Effector CD8-positive, alpha-beta T cell (primary cell): ENCODE measurements at places on chromosomes 6 and 20.

- no peak for DNase-seq
These were observed 58.0 kb upstream of the TFB1M start for GRCh38 chr6:155372256-155372655.

GRCh38 chr6:107757910-107758309, 66.2 kb downstream of the SCML4 start:
- DNase-seq = no peak

- DNase-seq = no peak
These were observed 44.3 kb downstream of the TPD52L1 start for GRCh38 chr6:125197795-125198269.

GRCh38 chr20:47533518-47534062, 31.9 kb downstream of the NCOA3 start:
- DNase-seq = no peak

- DNase-seq = no peak
These were observed 53.4 kb downstream of the PTCHD4 start for GRCh38 chr6:48057601-48058000.

- no peak for DNase-seq
These were observed 234.3 kb downstream of the PACRG start for GRCh38 chr6:162962093-162962492.

DNA sequence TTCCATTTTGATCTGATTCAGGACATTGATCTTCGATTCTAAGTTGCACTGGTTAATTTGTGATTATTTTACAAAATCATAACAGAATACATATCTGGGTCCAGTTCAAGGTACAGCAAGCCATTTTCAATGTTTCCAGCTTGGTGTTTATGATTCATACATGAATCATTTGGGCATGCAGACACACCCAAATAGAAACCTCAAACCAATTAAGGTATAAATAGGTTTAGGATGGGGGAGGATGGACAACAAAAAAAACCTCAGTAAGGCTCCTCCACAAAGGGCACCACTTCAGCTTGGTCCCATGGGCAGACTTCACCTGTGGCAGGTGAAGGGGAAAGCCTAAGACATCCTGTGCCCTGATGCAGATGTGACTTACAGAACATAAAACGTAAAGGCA, 192.7 kb downstream of the KHDC1L start:
- no peak for DNase-seq

DNA sequence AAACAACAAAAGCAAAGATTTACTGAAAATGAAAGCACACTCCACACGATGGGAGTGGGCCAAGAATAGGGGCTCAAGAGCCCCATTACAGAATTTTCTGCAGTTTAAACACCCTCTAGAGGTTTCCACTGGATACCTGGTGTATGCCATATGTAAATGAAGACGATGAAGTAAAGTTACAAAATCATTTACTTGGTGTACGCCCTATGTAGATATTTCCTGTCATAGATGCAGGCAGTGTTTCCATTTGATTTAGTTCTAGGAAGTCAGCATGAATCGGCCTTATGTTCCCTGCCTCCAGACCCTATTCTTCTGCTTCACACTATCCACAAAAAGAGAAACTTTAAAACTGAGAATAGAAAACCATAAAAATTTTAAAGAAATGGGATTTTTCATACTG, 404.4 kb upstream of the GJE1 start:
- DNase-seq = no peak

DNA sequence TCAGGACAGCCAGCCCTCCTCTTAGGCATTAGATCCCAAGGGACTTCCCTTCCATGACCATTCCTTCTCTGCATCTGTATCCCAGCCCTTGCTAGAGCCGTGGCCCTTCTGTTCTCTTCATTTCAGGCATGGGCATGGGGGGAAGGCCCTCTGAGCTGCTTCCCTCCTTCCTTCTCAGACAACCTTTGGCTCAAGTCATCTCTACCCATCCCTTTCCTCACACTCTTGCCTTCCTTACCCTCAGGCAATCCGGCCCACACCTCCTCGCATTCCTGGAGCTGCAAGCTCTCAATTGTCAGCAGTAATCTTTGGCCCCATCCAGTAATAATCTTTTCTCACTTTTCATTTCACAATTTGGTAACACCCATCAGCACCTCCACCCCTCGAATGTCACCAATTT, 426.9 kb upstream of the JARID2 start:
- DNase-seq = no peak

GRCh38 chr6:45420083-45420908, 42.6 kb upstream of the SUPT3H start:
- DNase-seq = peak; percentile 7

DNA sequence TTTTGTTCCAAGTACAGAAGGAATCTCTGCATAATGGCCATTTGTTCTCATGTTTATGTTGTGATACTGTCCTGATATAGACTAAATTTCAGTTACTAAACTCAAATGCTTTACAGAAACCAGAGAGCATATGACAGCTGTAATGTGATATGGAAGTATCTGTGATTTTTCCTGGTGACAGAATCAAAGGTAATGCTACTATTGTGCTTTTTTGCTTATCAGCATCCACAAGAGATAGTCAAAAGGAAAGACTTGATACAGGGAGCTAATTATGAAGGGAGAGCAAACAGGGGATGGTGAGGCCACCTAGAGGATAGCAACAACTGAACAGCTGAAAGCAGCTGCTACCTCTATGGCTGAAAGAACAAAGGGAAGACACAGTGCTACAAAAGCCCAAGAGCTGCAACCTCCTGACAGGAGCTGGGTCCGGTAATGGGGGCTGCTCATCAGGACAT, 181.4 kb downstream of the PHF3 start:
- DNase-seq = no peak

DNA sequence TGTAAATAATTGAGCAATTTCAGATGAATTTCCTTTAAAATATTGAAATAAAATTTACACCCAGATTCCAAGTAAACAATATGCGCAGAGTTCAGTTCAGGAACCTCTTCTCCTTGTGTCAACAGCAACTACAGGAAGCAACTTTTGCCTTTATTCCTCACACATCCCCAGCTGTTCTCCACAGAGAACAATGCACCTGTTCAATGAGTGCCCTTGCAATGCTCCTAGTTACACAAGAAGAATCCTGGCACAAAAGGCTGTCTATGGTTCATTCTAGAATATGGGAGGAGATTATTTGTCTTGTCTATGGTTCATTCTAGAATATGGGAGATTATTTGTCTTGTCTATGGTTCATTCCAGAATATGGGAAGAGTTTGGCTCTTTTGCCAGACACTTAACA, 454.9 kb downstream of the BTBD3 start:
- DNase-seq = no peak

- DNase-seq = peak; percentile 15
These were observed 4.2 kb downstream of the KCNK17 start for GRCh38 chr6:39309942-39310531.

DNA sequence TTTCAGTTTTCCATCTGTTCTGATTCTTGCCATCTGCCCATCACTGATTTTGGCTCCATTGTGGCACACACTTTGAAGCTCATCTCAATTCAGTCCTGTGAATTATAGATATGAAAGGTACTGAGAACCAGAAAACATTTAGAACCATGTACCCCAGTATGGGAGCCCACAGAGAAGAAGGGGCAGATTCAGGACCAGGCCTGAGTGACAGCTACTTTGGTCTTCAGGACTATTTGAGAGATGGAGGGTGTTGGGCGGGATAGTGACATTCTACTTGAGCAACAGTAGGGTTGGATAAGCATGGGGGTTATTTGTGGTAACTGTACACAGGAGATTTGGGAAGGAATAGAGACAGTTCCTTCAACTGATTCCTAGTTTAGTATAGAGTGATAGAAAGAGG, 259.2 kb upstream of the MANEA start:
- DNase-seq = no peak

- no peak for DNase-seq
These were observed 5.4 kb downstream of the EYA2 start for GRCh38 chr20:46900086-46900485.

DNA sequence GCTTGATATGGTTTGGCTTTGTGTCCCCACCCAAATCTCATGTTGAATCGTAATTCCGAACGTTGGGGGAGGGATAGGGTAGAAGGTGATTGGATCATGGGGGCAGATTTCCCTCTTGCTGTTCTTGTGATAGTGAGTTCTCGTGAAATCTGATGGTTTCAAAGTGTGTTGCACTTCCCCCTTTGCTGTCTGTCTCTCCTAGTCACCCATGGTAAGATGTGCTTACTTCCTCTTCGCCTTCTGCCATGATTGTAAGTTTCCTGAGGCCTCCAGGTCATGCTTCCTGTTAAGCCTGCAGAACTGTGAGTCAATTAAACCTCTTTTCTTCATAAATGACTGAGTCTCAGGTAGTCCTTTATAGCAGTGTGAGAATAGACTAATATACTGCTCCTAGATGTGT, 19.9 kb downstream of the PFDN4 start:
- DNase-seq = no peak

DNA sequence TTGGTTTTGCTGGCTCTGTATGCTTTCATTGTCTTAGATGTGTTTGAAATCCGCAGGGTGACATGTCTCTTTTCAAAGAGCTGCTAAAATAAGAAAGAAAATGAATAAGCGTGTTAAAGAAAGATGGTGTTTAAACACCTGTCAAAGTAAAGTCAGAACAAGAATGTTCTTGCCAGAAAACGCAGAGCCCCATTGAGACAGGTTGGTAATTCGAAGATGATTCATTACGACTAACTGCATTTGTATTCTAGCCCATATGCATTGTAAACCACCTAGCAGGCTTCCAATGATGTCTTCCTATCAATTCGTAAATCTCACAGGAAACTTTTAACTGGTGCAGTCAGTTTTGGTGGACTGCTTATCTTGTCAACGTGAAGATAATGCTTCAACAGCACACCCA, 16.8 kb downstream of the PHACTR2 start:
- no peak for DNase-seq

DNA sequence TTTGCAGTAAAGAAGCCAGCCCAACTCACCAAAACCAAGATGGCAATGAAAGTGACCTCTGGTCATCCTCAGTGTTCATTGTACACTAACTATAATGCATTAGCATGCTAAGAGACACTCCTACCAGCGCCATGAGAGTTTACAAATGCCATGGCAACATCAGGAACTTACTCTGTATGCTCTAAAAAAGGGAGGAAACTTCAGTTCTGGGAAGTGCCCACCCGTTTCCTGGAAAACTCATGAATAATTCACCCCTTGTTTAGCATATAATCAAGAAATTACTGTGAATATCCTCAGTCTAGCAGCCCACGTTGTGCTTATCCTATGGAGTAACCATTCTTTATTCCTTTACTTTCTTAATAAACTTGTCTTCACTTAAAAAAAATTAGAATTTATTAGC, 19.4 kb upstream of the TRERF1 start:
- DNase-seq = no peak

DNA sequence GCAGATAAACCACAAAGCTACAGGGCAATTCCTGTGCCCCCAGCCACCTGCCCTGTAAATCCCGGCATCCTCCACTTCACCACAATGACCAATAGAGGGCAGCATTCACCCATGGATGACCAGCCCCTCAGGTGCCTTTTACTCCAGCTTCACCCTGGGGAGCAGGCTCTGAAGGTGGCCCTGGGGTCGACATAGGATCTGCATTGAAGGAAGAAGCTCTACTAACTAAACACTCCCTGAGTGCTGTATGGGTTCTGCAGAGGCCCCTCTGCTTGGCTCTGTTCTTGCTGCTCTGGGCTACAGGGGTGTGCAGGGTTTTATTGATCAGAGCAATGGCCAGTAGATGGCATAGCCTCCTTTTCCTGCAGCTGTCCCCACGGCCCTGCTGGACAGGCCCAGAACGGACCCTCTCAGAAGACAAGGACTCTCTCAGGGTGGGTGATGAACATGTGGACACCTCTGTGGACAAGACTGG, 20.3 kb downstream of the CST4 start:
- no peak for DNase-seq

GRCh38 chr6:105785066-105785811, 300.9 kb upstream of the PRDM1 start:
- DNase-seq = no peak

DNA sequence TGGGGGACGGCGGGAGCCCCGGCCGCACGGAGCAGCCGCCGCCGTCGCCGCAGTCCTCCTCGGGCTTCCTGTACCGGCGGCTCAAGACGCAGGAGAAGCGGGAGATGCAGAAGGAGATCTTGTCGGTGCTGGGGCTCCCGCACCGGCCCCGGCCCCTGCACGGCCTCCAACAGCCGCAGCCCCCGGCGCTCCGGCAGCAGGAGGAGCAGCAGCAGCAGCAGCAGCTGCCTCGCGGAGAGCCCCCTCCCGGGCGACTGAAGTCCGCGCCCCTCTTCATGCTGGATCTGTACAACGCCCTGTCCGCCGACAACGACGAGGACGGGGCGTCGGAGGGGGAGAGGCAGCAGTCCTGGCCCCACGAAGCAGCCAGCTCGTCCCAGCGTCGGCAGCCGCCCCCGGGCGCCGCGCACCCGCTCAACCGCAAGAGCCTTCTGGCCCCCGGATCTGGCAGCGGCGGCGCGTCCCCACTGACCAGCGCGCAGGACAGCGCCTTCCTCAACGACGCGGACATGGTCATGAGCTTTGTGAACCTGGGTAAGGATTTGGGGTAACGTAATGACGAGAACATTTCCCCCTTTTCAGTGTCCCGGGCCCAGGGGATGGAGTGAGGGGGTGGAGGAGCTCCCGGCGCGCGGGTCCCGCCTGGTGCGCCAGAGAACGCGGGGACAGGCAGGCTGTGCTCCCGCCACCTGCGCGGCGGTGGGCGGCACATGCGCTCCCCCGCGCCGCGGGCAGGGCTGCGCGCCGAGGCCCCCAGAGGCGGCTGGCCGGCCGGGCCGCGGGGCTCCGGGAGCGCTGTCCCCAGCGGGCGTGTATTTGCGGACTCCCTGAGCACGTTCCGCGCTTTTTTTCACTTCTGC, 1.4 kb downstream of the BMP6 start:
- no peak for DNase-seq

DNA sequence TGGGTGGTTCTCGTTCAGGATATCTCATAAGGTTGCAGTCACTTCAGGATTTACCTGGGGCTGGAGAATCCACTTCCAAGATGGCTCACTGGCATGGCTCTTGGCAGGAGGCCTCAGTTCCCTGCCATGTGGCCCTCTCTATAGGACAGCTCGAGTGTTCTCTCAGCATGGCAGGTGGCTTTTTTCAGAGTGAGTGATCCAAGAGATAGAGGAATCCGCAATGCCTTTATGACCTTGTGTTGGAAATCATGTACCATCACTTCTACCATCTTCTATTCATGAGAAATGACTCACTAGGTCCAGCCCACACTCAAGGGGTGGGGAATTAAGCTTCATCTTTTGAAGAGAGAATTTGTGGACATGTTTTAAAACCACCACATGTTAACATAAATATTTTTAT, 37.8 kb downstream of the PPP1R16B start:
- no peak for DNase-seq

DNA sequence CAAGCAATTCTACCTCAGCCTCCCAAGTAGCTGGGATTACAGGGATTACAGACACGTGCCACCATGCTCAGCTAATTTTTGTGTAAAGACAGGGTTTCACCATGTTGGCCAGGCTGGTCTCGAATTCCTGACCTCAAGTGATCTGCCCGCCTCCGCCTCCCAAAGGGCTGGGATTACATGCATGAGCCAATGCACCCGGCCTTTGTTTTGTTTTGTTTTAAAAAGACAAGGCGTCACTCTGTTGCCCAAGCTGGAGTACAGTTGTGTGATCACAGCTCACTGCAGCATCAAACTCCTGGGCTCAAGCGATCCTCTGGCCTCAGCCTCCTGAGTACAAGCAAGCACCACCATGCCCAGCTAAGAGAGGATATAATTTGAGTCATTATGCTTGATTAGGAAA, 5.4 kb downstream of the SERINC3 start:
- no peak for DNase-seq

GRCh38 chr6:156087487-156087886, 631.8 kb upstream of the NOX3 start:
- DNase-seq = no peak
